Colonic mucosa (tissue), 4 donors: ENCODE measurements at places on chromosomes 4 and X. TPM values are rescaled to one million over a fixed set of nuclear protein-coding genes. Genes with fewer than 3 reads are reported as not detected.

NLGN3 gene
- total RNA-seq: 0.67 TPM

OSTC gene
- 93.7 TPM for total RNA-seq

CXCL13 gene
- total RNA-seq: 0.35 TPM

SPON2 gene
- total RNA-seq: 22.0 TPM

RAB33A gene
- 0.50 TPM for total RNA-seq

MRPS18C gene
- total RNA-seq: 38.2 TPM

PNMA6F gene
- total RNA-seq: not detected

GRCh38 chr4:42167709-42168108 lies 15.3 kb upstream of the BEND4 start:
- DNase-seq: no peak

- DNase-seq: no peak
Measured at GRCh38 chrX:148618470-148619445, 118.3 kb downstream of the AFF2 start.

GRCh38 chr4:109990261-109991257 lies 77.9 kb downstream of the EGF start:
- DNase-seq: no peak

DNA sequence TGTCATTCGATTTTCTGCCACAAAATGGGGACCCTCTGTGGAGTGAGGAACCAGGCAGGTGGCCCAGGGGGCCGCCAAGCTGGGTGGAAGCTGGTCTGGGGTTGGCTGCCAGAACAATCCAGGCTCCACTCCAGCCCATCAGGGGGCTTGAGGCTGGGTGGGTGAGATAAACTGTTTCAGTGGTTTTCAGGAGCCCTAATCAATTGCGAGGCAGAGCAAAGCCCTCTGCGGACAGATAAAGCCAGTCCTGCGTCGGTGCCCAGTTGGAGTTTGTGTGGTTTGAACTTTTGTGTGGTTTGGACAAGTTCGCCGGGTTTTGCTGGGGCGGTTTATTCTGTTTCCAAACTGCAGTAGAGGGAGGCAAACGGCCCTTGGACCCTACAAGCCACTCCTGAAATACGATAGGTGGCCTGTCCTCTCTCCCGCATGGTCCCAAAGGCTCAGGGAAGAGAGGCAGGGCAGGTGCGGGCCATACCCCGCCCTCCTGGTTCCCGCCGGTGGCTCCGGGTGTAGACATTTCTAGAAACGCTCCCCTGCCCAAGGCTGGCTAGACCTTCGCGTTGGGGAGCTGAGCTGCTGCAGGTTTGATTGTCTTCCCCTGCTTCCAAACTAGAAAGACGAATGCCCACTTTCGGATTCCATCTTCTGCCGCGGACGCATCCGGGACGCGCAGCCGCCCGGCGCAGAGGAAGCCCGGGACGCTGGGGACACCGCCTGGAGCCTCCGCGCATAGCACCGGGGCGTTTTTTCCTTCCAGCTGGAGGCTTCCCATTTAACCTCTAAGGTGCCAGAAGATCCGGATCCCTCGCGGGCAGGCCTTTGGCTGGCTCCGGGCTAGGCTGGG lies 169.0 kb upstream of the BCOR start:
- peak; percentile 77 for DNase-seq

DNA sequence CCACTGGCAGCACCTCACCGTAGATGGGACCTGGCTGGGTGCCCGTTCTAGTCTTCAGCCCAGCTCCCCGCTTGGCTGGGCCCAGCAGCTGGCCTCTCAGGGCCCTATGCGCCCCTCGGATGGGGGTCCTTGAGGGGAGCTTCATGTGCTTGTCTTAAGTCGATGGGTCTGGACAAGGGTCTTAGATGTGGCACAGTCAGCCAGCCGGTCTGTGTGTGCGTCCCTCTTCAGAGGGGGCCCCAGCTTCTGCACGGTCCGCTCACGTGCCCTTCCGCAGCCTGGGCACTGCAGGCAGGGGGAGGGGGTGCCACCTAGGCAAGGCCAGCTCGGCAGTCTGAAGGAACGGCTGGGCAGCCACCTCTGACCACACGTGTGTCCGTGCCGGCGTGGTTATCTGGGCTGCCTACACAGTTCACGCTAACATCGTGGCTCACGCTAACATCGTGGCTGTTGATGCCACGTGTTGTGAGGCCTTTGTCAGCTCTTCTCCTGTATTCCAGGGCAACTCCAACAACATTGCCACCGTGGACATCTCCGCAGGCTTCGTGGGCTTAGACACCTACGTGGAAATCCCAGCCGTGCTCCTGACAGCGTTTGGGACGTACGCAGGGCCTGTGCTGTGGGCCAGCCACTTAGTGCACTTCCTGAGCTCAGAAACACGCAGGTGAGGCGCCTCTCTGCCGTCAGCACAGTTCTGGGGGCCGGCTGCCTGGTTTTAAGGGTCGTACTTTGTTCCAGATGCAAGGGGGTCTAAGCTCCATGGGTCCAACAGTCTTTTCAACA lies 34.5 kb downstream of the PIGG start:
- no peak for DNase-seq

- no peak for DNase-seq
Measured at GRCh38 chr4:7852568-7853185, 87.0 kb downstream of the AFAP1 start.

DNA sequence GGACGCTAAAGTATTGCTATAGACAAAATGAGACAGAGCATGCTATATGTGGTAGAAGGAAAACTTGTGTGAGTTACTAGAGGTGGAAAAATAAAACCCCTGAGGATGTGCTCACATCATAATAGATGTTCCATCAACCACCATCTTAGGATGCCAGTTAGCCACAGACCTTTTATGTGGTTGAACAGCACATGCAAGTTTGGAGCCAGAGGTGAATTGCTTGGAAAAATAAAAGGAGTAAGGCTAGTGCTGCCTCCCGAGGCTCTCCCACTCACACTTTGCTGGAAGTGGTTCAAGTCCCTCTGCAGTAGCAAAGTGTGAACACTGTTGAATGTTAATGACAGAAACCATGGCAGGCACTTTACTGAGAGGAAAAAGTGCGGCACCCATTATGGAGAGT lies 39.4 kb upstream of the PPARGC1A start:
- no peak for DNase-seq

GRCh38 chrX:108795240-108795639 lies 58.9 kb upstream of the IRS4 start:
- no peak for DNase-seq

DNA sequence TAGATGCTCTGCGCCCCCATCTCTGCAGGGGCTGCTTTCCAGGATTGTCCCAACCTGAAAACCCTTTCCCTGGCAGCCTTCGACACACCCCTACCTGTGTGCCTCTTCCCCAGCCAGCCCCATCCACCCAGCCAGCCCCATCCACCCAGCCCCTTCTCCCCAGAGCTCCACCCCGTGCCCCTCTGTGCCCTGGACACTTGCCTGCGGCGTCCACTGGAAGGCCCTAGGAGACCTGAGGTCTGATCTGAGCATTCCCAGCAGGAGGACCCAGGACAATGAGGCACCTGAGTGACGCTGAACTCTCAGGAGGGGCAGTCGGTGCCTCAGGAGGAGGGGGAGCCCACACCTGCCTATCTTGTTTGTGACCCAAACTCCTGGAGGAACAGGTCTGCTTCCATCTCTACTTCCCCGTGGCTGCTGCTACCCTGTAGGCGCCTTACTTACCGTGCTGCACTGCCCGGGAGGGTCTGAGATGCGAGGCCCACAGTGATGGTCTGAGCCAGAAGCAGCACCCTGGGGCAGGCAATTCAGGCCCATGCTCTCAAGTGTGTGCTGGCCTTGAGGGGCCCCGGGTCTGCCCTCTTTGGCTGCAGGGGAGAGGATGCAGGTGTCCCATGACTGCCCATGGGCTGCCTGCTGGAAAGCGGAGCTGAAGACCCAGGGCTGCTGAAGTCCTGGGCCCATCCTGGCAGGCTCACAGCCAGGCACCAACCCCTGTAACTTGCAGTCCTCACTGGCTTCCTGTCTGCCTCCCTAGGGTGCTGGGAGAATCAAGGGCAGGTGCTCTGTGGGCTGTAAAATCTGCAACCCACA lies 4.9 kb downstream of the LRPAP1 start:
- DNase-seq: no peak

DNA sequence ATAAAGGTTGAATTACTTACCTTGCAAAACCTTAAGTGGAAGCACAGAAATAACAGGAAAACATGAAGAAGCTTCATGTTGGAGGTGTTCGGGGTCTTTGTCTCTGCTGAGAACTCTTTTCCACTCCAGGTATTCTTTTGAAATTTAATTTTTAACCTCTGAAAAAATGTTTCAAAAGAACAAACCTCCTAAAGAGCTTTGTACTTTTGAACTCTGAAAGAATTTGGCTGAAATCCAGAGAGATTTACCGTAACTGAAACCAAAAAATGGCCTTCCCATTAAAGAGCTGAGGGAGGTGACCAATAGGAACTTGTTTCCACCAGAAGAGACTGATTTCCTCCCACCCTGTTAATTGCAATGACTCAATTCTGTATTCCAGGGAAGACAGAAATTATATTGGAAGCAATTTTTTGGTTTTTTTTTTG lies at the start of gene CFI:
TSS of gene CFI (minus strand) at position 105 of the 425 bp plus-strand sequence. CDS start at position 77, 28 bp downstream.
- DNase-seq: no peak

DNA sequence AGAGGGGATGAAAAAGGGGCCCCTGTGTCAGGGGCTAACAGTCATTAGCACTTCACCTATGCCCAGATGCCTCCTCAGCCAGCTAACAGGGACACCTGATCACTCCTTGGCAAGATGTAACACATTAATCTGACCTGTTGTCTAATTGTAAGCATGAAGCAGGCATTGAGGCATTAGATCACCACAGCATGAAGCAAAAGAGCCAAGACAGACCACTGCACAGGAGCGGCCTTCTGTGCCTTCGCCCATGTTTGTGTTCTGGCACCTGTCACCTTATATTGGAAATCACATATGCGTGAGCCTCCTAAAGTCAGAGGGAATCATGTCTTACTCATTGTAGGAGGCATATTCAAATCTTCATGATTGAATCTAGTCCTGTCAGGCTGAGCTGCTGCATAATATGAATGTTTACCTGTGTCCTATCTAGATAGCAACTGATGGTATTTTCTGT lies 48.4 kb downstream of the PTTG2 start:
- no peak for DNase-seq

GRCh38 chrX:54494989-54495813 lies 833 bp downstream of the FGD1 start:
- no peak for DNase-seq

DNA sequence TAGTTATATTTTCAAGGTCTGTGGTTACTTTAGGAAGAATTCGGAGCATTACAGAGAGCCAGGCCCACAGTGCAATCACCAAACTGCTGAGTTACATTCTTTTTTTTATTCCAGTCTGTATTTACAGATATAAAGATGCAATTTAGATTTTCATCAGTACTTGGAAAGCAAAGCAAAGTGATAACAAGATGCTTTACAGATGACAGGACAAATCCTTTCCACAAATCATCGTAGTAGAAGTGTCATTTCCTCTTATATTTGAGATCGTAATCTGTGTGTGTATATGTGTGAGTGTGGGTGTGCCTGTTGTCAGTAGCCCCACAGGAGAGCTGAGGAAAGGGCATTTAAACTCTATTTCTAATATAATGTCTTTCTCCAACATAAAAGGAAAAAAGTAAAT lies 1893.7 kb downstream of the STIM2 start:
- no peak for DNase-seq

GRCh38 chr4:11451716-11452115 lies 23.0 kb upstream of the HS3ST1 start:
- DNase-seq: no peak

GRCh38 chrX:15142084-15142715 lies 127.7 kb downstream of the ASB9 start:
- no peak for DNase-seq

DNA sequence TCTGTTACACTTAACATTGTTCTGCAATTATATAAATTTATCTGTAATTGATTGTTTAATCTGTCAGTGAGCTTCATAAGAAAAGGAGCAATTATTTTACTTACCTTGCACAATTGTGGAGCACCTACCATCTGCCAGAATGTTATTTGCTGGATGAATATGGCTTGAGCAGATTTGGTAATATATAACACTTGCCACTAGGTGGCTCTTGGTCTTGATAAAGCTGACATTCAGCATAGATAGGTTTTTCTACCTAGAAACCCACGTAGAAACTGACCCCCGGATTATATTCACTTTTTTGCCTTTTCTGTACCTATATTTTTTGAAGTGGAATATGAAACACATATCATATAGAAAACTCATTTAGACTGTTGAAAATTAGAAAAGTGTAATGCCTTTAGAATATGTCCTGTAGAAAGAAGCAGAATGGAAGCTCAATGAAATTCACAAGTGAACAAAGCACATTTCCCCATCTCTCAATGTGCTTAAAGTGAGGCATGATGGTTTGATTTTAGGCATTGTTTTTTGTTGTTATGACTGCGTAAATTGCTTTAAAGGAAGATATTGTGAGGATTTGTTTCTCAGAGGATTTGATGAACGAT lies 9.5 kb downstream of the RBPJ start:
- peak; percentile 25 for DNase-seq

- DNase-seq: no peak
Measured at GRCh38 chr4:156865451-156865850, 106.1 kb downstream of the PDGFC start.
